ENCODE measurements at places on chromosomes 3 and 15.
A peak's percentile ranks its signal among the peaks of the same experiment; 100 is the strongest.

DNA sequence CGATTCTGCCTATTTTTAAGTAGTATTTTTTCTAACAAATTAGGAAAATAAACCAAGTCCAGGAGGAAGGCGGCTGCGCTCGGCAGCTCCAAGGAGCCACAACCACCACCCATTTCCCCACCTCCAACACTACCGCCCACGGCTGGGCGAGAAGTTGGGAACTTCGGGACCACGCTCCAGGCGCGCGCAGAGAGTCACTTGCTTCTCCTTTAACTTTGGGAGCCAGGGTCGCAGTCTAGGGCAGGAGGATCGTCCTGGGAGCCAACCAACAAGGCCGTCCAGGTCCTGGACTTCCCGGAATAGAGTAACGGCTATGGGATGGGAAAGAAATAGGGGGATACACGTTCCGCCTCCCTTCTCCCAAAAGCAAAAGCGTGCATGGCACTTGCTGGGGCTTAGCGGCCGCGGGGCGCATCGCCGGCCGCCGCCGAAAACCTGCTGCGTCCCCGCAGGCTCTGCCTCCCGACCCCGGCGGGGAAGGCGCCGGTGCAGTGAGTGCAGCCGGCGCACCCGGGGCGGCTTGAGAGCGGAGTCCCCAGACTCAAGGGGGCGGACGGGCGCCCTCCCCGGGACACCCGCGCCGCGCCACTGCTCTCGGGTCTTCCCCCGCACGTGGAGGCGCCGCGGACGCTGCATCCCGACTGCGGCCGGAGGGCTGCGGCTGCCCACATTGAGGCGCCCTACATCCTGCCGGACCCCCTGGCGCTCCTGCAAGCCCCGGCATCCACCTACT lies 699 bp downstream of the MEGF11 start:
- DNase-seq: no peak

DNA sequence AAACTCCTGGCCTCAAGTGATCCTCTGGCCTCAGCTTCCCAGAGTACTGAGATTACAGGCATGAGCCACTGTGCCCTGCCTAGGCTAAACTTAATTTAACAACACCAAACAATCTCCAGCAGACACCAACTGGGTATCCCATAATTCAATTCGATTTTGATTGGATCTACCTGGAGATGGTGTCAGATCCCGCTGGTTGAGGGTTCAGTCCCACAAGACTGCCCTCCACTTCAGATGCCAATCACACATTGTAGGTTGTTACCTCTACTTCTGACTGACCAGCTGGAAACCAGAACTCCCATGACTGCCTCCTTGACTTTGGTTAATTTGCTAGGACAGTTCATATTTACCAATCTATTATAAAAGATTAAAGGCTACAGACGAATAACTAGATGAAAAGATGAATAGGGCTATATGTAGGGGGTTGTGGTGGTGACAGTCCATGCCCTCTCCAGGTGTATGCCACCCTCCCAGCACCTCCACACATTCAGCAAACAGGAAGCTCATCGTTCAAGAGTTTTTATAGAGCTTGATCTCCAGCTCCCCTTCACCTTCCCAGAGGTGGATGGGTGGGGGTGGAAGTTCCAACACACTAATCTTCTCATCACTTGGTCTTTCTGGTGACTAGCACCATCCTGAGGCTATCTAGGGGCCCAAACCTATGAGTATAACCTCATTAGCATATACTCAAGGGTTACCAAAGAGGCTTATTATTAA lies 9.3 kb downstream of the B2M start:
- DNase-seq: no peak

GRCh38 chr3:37028329-37028728 lies 35.0 kb downstream of the MLH1 start:
- DNase-seq: no peak

DNA sequence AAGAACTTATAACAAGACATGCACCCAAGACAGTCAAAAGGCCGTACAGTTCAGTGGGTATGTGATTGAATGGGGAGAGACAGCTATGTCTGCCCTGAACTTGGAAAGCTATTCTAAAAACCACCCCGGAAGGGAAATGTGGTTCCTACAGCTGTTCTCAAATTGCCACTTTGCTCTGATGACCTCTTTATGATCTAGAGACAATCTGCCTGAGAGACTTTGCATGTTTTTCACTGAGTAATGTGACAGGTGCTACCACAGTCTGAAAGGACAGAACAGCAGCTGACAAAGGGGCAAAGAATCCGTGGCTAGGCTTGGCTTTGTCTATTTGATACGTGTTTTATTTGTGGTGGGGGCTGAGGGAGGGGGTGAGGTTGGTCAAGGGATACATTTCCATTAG lies 148.3 kb upstream of the NPHP3 start:
- no peak for DNase-seq

- no peak for DNase-seq
Measured at GRCh38 chr3:197343656-197344408, 45.4 kb upstream of the DLG1 start.

- no peak for DNase-seq
Measured at GRCh38 chr3:194675680-194676079, 3.7 kb upstream of the LSG1 start.

DNA sequence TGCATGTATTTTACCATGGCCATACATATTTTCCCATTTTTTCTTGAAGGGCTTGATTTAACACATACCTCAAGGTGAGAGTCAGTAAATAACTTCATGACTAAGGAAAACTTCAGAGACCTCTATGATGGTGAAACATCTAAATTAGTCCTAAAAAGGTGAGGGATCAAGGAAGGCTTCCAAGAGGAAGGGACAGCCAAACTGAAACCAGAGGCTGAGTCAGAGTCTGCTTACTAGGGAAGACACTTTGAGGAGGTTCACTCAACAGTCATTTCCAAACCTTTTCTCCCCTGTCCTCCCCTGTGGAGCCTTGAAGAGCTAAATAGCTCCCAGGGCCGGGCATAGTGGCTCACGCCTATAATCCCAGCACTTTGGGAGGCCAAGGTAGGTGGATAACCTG lies 206.6 kb downstream of the SHQ1 start:
- no peak for DNase-seq

- no peak for DNase-seq
Measured at GRCh38 chr3:134929976-134930375, 134.9 kb downstream of the EPHB1 start.

- no peak for DNase-seq
Measured at GRCh38 chr3:158711886-158712285, 20.4 kb downstream of the RARRES1 start.

- DNase-seq: peak; percentile 40
Measured at GRCh38 chr3:165837058-165837525, at the start of gene BCHE. TSS of gene BCHE (minus strand) at chr3:165837423. CDS start at chr3:165831033, 6,390 bp downstream.

DNA sequence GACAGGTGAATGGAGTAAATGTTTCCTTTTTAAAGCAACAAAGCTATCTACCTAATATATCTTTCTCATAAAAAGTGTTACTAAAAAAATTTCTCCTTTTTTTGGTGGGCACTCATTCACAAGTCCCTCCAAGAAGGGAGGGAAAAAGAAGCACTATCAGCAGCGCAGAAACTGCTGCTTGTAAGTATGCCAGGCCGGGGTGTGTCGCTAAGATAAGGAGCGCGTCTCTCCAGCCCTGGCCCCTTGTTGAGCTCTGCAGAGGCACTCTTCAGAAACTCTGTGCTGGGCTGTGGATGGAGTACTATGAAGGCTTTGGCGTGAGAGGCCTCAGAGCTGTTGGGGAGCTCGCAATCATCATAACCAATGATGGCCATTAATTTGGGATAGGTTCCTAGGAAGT lies 49.1 kb downstream of the ZDHHC3 start:
- no peak for DNase-seq

- DNase-seq: no peak
Measured at GRCh38 chr15:78873793-78874765, 1.4 kb downstream of the MORF4L1 start.

DNA sequence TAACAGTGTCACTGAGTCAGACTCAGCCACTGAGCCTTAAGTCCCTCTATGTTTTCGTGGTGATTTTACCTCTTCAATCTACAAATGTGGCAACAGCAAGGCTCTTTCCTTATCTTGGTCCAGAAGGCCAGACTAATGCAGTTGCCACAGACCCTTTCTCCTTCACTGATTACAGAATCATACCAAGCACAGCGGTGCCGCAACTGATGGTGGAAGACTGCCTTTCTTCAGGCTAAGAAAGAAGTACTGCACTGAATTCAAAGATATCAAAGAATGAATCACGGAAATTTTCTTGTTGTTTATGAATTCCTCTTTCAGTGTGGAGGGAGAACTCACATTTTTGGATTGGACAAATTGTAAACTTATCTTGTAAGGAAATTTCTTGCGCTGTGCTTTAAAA lies 18.6 kb downstream of the DCP1A start:
- no peak for DNase-seq

DNA sequence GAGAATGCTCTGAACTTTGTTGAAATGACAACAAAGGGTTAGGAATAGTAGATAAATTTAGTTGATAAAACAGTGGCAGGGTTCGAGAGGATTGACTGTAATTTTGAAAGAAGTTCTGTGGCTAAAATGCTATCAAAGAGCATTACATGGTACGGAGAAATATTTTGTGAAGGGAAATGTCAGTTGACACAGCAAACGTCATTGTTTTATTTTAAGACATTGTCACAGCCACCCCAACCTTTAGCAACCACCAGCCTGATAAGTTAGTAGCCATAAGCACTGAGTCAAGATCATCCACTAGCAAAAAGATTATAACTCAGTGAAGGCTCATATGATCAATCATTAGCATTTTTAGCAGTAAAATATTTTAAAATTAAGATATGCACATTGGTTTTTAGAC lies 8.7 kb upstream of the ST3GAL6 start:
- DNase-seq: no peak

GRCh38 chr3:89654031-89654430 lies 546.6 kb downstream of the EPHA3 start:
- DNase-seq: no peak

DNA sequence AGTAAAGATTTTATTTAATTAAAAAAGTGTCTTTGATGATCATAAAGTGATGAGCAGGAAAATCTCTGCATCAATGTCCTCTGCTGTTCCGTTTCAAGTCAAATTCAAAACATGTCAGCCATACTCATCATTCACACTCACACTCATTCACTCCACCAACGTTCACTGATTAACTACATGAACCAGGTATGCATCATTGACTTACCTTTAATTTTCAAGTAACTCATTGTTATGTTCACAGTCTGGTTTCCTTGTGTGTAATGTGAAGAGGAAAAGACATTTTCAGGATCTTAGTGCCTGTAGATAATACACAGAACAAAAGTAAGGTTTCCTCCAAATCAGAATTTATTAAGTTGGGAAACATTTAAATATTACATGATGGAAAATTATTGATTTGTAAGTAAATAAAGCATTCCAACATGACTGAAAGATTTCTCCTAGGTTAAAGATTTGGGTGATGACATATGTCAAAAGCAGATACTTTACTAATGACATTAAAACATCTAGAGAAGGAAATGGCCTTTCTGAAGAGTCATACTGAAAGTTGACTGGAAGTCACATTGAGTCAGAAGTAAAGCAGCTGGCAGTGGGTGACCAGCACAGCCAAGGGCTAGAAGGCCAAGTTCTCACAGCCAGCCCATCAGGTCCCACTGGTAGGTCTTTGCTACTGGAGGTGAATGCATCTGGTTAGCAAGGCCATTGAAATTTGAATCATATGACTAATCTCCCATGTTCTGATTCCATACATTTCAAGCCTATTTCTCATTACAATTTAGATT lies 251.9 kb downstream of the CDIN1 start:
- no peak for DNase-seq

- no peak for DNase-seq
Measured at GRCh38 chr15:87589134-87589533, 667.4 kb downstream of the NTRK3 start.

GRCh38 chr15:52521682-52522081 lies 7.0 kb downstream of the MYO5A start:
- no peak for DNase-seq

- no peak for DNase-seq
Measured at GRCh38 chr3:183185696-183186095, 23.2 kb upstream of the LAMP3 start.

DNA sequence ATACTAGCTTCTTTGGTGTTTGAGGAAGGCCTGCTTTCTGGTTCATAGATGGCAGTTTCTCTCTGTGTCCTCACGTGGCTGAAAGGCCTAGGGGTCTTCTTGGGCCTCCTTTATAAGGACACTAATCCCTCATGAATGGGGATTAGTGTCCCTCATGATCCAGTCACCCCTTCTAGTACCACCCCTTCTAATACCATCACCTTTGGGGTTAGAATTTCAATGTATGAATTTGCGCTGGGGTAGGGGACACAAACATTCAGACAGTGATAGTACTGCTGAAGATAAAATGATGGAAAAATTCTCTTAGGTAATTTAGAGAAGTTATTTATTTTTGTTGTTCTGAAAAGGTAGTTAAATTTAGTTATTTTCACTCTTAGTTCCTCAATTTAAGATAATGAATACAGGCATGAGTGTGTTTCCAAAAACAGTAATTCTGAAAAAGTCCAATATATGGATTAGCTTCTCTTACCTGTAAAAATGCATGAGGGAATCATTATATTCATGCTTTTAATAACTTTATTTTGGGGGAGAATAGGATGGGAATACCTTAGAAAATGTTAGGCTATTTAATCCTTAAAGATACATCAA lies 103.6 kb downstream of the FNDC3B start:
- no peak for DNase-seq

- DNase-seq: no peak
Measured at GRCh38 chr15:98017150-98017964, 56.9 kb downstream of the ARRDC4 start.

DNA sequence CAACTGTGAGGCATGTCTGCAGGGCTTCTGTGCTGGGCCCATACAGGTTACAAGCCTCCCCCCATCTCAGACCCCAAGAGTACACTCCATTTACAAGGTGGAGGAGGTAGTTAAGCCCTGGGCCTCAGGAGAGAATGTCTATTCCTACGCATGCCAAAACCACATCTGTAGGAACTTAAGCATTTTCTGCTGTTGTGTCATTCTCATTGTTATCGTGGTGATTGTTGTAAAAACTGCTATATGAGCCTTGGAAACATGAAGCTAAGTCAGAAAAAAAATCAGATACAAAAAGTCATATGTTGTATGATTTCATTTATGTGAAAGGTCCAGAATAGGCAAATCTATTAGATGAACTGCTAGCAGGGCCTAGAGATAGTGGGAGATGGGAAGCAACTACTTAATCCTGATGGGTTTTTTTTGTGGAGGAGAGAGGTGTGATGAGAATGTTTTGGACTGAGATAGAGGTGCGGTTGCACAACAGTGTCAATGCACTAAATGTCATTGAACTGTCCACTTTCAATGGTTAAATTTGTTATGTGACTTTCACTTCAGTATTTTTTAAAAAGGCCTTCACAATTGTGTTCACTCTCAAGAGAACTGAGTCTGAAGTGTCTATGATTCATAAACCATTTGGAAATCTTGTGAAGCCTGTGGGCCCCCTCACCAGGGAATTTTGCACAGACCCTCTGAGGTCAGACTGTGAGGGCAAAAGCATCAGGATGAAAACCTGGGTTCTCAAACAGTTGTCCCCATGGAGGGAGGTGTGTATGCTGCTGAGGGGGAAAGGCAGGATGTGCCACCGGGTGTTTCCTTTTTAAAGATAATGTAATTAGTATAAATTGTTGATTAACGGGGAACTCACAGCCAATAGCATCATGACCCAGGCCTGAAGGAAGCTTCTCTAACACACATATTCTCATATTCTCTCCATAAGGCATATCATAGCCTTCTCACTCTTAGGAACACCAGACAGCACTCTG lies 3.2 kb downstream of the RTP3 start:
- no peak for DNase-seq
